Activated CD4-positive, alpha-beta T cell treated with anti-CD3 and anti-CD28 coated beads, Interleukin-2, Interleukin-4, amounts not matched to agents 100 ng/mL and 50 ng/mL, durations not matched to agents 16 hours and 8 hours (primary cell): ENCODE measurements at places on chromosomes 7 and 10.

GRCh38 chr10:69734797-69735468 lies 66.8 kb upstream of the COL13A1 start:
- DNase-seq: peak; percentile 42

- no peak for DNase-seq
Observed at GRCh38 chr10:5589661-5590511, 65.1 kb downstream of the CALML3 start.

DNA sequence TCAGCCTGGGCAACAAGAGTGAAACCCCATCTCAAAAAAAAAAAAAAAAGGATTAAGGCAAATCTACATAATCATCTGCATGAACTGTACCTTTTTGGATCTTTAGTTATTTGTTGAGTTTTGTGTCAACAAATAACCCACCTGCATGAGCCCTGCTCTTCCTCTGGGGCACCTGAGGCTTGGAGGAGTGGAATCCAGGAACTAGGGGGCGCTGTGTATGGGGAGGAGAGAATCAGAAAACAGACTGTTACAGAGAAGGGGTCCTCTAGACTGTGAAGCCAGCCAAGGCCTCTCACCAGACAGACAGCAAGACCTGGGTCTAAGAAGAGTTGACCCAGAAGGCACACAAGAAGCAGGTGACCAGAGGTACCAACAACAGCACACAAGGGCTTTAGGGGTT lies 682.8 kb upstream of the NRP1 start:
- DNase-seq: no peak

- peak; percentile 94 for DNase-seq
Observed at GRCh38 chr10:114937962-114938855, at the start of gene TRUB1. TSS of gene TRUB1 (plus strand) at chr10:114938195. CDS start at chr10:114938254, 59 bp downstream.

DNA sequence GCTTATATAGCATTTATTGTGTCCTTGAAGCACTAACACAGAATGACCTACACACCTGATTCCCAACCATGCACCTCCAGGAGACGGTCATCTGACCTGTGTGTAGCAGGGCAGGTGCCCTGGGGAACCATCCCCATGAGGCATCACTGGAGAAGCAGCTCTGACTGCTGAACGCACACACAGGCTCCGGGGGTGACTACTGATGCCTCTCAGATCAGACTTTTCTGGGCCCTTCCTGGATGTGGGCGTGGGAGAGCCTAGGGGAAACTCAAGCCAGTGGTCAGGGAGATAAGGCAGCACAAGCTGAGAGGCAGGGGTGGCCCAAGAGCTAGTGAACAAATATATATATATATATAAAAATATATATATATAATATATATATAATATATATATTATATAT lies 37.6 kb downstream of the CPXM2 start:
- DNase-seq: no peak

DNA sequence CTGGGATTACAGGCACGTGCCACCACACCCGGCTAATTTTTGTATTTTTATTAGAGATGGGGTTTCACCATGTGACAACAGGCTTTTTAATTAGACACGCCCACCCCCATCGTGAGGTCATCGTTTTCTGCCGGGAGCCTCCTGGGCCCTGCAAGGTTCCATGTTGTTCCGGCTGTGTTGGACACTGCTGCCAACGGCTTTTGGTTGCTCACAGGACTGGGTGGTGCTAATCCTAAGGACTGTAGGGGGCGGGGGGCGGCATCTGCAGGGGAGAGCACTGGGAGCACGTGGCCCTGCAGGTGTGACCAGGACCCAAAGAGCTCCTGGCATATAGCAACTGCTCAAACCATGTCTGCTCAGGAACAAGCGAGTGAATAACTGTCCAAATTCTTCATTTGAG lies 29.5 kb upstream of the INSIG1 start:
- no peak for DNase-seq
